ENCODE measurements at places on chromosomes 7 and 10.

DNA sequence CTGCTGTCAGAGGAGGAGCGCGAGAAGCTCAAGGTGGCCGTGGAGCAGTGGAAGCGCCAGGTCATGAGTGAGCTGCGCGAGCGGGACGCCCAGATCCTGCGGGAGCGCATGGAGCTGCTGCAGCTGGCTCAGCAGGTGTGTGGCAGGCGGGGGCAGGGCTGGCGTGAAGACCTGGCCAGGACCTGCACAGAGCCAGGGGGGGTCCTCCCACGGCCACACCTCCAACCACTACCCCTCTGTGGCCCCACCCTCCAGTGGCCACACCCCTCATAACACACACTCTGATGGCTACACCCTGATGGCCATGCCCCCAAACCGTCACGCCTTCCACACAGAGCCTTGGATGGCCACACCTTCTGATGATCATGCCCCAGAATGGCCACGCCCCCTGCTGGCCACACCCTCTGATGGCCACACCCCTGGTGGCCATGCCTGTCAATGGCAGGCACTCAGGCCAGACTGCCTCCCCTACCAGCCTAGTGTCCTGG lies 23.4 kb upstream of the DPYSL4 start:
- DNase-seq, result no peak

DNA sequence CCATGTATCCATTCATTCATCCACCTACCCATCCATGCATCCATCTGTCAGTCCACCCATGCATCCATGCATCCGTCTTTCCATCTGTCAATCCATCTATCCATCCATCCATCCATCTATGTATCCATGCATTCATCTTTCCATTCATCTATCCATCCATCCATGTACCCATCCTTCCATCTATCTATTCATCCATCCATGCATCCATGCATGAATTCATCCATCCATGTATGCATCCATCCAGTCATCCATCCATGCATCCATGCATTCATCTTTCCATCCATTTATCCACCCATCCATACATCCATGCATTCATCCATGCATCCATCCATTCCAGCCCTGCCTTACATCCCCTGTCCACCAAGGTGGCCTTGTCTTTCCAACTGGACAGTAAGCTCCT lies 45.7 kb downstream of the SORCS3 start:
- no peak for DNase-seq

DNA sequence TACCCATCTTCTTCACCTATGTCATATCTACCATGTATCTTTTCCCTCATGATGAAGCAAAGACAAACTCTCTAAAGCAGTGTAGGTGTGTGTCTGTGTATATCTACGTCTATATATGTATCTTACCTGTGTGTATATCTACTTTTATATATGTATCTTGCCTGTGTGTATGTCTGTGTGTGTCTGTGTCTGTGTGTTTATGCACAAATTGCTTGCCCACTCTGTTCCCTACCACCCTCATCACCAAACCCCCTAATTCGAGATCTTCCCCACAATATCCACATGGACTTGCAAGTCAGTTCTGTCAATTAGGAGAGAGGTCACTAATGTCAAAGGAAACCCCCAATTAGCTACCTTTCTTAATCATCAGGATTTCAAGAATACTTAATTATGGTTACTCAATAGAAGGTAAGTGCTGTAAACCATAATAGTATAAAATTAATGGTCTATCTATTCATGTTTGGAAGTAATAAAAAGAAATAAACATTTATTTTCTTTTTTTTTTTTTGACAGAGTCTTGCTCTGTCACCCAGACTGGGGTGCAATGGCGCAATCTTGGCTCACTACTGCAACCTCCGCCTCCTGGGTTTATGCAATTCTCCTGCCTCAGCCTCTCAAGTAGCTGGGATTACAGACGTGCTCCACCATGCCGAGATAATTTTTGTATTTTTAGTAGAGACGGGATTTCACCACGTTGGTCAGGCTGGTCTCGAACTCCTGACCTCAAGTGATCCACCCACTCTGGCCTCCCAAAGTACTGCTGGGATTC lies 43.6 kb downstream of the ANKRD61 start:
- DNase-seq, result no peak

DNA sequence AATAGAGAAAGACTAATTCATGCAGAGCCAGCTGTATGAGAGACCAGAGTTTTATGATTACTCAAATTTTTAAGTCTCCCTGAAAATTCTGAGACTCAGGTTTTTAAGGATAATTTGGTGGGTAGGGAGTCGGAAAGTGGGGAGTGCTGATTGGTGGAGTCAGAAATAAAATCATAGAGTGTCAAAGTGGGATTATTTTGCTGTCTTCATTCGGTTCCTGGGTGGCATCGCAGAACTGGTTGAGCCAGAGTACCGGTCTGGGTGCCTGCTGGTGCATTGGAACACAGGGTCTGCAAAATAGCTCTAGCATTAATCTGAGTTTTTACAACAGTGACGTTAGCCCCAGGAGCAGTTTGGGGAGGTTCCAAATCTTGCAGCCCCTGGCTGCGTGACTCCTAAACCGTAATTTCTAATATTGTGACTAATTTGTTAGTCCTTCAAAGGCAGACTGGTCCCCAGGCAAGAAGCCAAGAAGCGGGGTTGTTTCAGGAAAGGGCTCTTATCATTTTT lies 32.4 kb downstream of the GPRIN2 start:
- DNase-seq, result no peak

DNA sequence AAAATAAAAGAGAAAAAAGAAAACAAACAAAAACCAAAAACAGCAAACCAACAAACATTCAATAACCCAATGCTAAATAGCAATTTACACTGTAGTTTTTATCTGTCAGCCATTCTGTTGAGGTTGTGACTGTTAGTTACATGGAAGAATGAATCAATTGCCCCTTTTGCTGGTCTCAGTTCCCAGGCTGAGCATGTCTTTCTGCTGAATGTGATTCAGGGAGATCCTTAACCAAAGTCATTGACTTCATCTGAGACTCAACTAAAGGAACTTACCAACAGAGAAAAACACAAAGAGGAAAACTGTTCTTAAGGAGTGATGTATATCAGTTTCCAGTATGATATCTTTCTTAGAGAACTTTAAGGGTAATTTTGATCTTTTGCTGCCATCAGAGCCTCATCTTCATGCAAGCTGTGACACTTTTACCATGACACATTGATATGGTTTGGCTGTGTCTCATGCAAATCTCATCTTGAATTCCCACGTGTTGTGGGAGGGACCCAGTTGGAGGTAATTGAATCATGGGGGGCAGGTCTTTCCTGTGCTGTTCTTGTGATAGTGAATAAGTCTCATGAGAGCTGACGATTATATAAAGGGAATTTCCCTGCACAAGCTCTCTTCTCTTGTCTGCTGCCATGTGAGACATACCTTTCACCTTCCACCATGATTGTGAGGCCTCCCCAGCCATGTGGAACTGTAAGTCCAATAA lies 469.8 kb downstream of the KIF20B start:
- DNase-seq, result no peak

DNA sequence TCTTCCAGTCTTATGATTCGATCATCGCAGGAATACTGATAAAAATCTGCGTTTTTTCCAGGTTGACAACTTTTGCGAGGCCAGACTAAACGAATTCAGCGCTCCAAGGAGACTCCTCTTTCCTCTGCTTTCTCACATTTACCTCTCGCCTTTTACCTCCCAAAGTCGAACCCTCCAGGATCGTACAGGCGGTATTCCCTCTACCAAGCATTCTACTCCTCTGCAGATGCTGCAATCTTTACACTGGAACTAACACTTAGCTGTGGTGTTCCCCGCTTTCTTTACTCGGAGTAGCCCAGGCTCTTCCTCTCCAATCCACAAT lies 449 bp downstream of the NUDT5 start:
- DNase-seq, result no peak

DNA sequence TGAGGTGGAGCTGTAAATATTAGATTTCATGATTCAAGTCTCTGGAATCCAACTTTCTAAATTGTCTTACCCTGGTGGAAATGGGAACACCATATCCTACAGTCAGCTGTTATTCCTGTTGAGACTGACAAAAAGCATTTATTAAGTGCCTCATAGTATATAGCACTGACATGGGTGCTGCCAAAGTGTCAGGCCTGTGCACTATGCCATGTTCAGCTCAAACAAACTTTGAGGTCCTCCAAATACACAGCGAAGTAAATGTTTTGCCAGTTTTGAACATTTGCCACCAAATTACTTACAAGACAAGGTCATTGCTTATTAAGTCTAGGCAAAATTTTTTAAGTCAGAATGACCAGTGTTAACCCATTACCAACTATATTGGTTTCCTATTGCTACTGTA lies 162.9 kb upstream of the SLC25A13 start:
- no peak for DNase-seq

- no peak for DNase-seq
Observed at GRCh38 chr7:98084631-98085030, 22.0 kb upstream of the LMTK2 start.

All from activated naive CD4-positive, alpha-beta T cell (primary cell).